ENCODE measurements at places on chromosomes 11 and 22.

DNA sequence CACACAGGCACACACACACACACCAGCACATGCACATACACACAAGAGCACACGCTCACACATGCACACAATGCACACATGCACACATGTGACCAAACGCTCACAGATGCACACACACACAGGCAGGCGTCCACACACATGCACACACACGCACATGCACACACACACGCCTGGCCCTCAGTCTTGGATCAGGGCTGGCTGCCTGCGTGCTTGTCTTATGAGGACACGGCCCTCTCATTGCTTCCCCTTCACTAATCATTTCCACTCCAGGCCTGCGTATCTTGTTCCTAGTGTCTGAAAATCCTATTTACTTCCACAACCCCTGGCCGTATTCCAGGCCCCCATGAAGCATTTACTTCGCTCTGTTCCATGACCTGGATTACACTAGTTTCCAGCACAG is 740.5 kb downstream of the BRD1 start:
- DNase-seq: no peak

GRCh38 chr11:60935676-60936442 is 11.6 kb downstream of the TMEM132A start:
- DNase-seq: no peak

DNA sequence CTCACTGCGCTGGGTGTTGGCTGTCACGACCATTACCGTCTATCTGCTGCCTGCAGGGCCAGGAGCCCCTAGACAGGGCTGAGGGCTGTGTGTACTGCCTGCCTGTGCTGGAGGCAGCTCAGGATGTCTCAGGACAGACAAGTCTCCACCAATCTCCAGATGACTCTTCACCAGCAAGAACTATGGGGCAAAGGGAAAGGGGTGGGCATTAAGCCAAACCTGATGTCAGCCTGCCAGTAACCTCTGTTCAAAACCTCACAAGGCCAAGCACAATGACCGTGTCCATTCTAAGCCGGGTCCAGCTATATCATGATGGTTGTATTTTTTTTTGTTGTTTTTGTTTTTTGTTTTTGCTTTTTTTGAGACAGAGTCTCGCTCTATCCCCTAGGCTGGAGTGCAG is 31.6 kb downstream of the MAFF start:
- DNase-seq: no peak

DNA sequence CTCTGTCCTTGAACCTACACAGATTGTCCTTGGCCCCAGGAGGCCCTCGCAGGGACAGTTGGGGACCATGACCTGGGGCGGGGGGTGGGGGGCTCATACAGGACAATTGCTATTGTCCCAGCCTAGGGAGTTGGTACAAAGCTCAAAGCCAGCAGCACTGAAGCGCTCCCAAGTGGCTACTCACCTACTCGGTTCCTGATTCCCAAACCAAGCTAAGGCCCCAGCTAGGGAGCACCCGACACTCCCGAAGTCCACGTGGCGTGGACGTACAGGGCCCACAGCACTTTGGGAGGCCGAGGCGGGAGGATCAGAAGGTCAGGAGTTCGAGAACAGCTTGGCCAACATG is 80.6 kb downstream of the CELSR1 start:
- DNase-seq: no peak

DNA sequence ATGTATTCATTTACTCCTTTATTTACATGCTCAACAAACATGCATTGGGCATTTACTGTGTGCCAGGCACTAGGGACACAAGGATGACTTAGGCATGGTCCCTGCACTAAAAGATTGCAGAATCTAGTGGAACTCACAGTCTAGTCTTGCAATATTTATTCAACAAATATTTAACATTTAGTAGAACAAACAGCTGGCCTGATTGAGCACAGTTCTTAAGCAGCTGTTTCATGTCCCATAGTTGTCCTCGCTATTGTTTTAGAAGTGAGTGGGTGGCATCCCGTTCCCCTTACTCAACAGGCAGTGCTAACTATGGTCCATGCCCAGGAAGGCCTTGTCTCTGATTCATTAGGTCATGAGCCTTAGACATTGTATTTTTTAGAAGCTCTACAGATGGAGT is 459.9 kb upstream of the CADM1 start:
- no peak for DNase-seq

DNA sequence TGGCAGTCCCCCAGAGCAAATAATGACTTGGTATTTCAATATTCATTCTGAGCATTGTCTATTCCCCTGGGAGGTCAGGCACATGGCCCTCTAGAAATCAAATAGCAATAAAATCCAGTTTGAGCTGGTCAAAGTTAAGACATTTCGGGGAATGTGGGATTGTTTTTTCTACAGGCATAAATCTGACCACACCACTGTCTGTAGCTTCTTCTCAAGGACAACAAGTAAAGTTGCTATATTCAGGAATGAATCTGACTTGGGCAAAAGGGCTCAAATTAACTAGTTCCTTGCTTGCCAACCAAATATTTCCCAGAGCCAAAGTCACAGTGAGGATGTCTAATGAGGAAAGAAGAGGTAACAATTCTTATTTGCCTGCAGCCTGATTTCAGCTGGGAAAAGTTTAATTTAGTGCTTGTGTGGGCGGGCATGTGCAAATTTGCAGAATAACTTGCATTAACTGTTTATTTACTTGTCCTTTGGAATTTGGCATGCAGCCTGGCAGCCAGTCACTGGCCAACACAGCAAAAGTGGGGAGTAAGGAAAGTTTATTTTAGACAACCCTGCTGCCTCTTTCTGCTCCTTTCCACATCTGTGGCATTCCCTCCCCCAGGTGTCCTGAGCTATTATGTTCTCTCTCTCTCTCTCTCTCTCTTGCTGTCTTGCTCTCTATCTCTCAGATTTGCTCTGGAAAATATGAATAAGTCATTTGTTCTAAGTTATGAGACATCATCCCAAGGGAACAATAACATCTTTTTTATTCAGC is 51.2 kb upstream of the ARHGAP20 start:
- no peak for DNase-seq

GRCh38 chr22:38316364-38317121 is 690 bp downstream of the CSNK1E start:
- peak; percentile 74 for DNase-seq

DNA sequence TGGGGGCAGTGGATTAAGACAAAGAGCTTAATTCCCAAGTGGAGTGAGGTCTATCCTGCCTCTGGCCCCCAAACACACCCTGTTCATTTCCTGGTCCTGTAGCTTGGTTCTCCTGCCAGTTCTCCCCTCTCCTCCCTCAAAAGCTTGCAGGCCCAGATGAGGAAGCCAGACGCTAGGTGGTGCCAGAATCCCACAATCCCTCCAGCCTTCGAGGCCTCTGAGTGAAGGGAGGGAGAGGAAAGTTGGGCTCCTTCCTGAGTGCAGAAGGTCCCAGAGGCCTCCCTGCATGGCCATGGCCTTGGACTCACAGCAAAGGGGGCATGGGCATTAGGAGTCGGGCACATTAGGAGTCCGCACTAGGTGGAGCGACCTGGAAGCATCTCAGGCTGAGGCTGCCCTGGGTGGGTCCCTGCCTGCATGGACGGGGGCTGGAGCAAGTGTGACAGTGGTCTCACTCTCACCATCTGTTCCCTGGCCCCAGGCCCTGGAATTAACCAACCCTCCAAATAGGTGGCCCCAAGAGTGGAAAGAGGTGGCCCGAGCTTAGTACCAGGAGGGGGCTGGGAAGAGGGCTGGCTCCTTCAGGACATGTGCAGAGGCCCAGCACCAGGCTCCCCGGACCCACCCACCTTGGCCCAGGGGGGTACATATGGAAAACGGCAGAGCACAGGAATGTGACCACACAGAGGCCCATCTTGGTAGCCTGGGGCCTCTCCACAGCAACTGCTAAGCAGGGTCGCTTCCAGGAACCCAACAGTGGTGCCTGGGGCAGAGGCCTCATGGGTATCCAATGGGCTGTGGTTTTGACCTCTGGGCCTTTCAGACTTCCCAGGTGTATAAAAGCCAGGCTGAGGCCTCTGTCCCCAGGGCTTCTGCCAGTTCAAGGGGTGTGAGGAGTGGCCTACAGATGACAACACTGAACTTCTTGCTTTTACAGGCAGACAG is 5.2 kb downstream of the FXYD2 start:
- DNase-seq: peak; percentile 97

- DNase-seq: peak; percentile 74
Observed at GRCh38 chr22:29580200-29580810, 608 bp downstream of the NIPSNAP1 start.

GRCh38 chr11:131827430-131827829 is 457.0 kb downstream of the NTM start:
- DNase-seq: no peak

- DNase-seq: no peak
Observed at GRCh38 chr11:46348566-46349401, 1.5 kb downstream of the DGKZ start.

DNA sequence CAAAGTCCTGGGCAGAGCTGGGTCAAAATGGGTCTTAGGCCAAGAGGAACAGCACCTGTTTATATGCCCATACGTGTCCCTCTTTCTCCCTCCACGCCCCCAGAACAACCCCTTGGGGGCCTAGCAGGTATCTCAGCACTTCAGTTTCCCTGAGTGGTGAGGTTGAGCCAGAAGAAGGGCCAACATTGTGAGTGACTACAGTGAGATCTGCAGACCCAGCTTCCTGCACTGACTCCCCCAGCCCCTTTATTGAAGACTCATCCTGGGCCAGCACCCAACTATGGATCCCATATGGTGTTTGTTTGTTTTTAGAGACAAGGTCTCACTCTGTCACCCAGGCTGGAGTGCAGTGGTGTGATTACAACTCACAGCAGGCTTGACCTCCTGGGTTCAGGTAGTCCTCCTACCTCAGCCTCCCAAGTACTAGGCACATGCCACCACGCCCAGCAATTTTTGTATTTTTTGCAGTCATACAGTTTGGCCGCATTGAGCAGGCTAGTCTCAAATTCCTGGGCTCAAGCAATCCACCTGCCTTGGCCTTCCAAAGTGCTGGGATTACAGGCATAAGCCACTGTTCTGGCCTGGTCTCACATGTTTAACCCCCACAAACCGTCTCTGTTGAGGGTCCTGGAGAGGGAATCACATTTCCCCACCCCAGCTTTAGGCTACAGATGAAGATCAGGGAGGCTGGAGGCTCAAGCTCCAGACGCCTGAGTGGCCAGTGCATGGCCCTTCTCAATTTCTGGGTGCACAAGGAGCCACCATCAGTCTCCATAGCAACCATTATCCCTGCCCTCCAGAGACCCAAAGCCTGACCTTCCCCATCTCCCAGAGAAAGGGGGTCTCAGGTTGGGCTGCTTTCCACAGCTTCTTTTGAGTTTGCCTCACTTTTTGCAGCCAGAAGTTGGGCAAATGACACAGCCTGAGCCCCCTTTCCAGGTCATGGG is 1.7 kb upstream of the LARGE2 start:
- DNase-seq: no peak

- no peak for DNase-seq
Observed at GRCh38 chr11:28123151-28123581, 15.0 kb downstream of the METTL15 start.

GRCh38 chr11:124950601-124951330 is 3.2 kb upstream of the CCDC15 start:
- DNase-seq: no peak

GRCh38 chr11:67558084-67558772 is 25.4 kb upstream of the GSTP1 start:
- DNase-seq: no peak

DNA sequence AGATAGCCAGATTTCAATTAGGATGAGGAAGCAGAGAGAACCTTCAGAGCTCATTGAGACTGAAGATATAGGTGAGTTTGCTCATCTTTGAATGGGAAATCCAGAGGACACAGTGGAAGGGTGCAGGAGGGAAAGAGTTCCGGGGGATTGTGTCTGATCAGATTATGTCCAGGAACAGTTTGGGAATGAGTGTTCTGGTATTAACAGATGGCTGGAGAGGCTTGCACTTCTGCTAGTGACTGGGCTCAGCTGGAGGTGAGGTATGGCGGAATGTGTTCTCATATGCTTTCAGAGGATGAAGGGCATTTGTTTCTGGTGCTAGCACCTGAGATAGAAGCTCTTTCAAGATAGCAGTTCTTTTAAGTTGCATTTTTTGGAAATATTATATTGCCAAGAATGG is 27.6 kb downstream of the ALKBH3 start:
- no peak for DNase-seq

GRCh38 chr22:32325416-32325801 is 32.3 kb upstream of the RFPL3 start:
- DNase-seq: peak; percentile 59

DNA sequence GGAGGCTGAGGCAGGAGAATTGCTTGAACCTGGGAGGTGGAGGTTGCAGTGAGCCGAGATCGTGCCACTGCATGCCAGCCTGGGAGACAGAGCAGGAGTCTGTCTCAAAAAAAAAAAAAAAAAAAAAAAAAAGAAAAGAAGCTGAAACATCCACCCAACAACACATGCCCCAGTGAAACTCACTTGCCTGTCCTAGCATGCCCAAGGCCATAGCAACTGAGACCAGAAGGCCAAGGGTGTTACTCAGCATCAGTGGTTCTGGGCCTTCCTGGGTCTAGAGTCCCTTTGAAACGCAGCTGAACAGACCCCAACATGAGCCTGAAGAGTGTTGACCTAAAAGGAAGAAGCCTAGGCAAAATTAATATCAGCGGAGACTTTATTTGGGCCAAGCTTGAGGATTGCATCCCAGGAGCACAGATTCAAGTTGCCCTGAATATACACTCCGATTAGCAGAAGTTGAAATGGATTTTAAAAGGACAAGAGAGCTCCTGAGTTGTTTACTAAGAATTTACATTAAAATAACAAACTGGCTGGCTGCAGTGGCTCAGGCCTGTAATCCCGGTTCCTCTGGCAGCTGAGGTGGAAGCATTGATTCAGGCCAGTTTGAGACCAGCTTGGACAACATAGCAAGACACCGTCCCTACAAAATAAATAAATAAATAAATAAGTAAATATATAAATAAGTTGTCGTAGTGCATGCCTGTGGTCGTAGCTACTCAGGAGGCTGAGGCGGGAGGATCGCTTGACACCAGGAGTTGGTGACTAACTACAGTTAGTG is 7.0 kb downstream of the PRDX5 start:
- no peak for DNase-seq

- DNase-seq: peak; percentile 88
Observed at GRCh38 chr11:45658292-45658991, 7.0 kb downstream of the CHST1 start.

GRCh38 chr11:70570693-70571395 is 172.5 kb downstream of the CTTN start:
- peak; percentile 25 for DNase-seq

DNA sequence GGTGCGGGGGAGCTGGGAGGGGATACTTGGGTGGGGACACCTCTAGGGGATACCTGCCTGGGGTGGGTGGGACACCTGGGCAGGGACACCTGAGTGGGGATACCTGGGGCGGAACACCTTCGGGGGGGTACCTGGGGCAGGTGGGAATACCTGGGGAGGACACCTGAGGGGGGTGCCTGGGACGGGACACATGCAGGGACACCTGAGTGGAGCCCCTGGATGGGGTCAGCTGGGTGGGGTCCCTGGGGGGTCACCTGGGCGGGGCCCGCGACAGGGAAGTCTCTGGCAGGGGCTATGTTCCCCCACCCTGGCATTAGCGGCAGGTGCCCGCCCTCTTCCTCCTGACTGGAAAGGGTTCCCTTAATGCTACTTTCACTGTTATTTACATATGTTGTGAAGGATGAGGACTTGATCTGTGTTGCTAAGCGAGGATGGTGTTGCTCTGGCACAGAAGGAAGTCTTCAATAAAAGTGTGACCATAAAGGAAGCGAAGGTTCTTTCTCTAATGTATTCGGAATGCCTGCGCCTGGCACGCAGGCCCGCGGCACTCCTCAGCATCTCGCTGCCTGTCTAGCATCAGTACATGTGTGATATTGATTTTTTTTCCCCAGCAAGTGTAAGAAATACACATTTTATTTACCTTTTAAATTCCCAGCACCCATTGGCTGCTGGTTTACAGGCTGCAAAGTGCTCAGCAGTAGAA is 801.7 kb downstream of the BRD1 start:
- no peak for DNase-seq
